ENCODE measurements at places on chromosomes 7 and 10. TPM values are rescaled to one million over a fixed set of nuclear protein-coding genes. Genes with fewer than 3 reads are reported as not detected.

The ACSM6 gene
- total RNA-seq: not detected

The NPC1L1 gene
- total RNA-seq: not detected

The SEC61G gene
- 764 TPM for total RNA-seq

The CDC14C gene
- not detected for total RNA-seq

The HHEX gene
- total RNA-seq: 0.49 TPM

The C10orf53 gene
- not detected for total RNA-seq

The DRGX gene
- total RNA-seq: not detected

The HOGA1 gene
- 0.08 TPM for total RNA-seq

The NUPR2 gene
- not detected for total RNA-seq

Measured in fibroblast of the aortic adventitia (primary cell).